HCEC 1CT (cell line): ENCODE measurements at places on chromosomes 3 and 15.

- no peak for DNase-seq
Measured at GRCh38 chr15:28919679-28920655, 34.2 kb downstream of the APBA2 start.

DNA sequence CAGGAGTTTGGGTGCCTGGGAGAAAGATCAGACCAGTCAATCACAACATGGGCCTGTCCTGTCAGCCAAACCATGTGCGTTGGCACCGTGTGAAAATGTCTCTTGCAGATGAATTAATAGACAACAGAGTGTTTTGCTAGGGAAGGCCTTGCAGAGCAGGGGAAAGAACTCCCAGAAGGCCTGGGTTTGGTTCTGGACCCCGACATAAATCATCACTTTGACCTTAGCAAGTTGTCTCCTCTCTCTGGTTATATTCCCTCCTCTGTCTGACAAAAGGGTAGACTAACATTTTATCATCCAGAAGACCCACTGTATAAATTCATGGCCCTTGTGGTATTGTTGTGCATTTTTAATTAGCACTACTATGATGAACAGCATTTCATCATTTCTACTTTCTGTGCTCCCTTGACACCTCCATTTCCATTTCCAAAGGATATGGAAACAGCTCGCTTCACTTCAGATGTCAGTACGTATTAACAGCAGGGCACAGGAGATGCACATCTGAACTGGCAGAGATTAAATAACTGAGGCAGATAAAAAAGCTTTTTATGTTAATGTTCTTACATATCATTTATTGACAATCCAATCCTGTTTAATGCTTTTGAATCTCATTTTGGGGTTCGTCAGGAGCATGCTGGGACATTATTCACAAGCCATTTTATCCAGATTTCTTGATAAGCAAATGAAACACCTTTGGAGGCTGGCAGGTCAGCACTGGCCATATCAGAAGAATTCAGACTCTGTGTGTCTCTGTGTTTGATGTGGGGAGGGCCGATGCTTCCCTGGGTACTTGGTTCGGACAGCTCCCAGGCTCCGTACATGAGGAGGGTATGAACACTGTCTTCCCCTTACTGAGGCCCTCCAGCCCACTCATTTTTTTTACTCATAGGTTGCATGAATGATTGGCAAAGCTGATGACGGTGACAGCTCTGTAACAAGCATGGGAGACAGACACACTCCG is 28.2 kb upstream of the IL12A start:
- no peak for DNase-seq

GRCh38 chr15:77568014-77568972 is 64.4 kb downstream of the LINGO1 start:
- DNase-seq: no peak

DNA sequence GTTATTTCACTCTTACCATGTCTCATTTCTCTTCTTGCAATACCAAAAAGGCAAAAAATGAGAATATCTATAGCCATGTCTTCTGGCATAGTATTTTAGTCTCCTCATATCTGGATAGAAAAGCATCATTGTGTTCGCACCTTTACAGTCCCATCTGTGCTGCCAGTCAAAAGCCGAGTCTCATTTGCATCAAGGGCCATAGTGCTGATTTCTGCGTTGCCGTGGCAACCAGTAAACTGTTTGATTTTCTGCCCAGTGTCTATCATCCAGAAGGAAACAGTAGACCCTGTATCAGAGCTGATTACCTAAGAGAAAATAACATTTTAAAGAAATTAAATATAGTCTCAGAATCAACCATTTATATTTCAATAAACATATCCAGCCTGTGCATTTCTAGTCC is 86.1 kb upstream of the SERPINI2 start:
- no peak for DNase-seq

DNA sequence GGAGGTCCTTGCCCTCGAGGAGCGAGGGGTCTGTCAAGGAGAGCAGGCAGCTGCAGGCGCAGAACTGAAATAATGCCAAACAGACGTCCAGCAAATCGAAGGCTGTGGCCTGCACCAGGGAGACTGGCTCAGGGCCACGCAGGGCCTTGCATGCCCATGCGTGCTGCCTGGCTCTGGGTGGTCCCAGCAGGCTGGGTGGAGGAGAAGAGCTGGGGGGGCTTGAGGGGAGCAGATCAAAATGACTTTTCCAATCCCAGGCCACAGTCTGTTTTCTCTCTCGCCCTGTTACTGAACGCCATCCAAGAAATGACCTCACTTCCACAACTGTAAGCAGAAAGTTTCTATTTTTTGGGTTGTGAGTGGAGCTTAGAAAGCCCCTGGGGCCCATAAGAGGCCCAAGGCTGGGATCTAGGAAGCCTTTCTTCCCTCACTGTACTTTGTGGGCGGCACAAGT is 96.9 kb upstream of the RPL32 start:
- DNase-seq: no peak
